Parietal lobe (tissue), 2 donors: ENCODE measurements at places on chromosomes 2 and 18. TPM values are rescaled to one million over a fixed set of nuclear protein-coding genes. Genes with fewer than 3 reads are reported as not detected.

The FTCDNL1 gene
- 3.1 TPM for total RNA-seq

The POTEI gene
- total RNA-seq: 0.31 TPM

The CD8A gene
- 1.3 TPM for total RNA-seq

The APCDD1 gene
- total RNA-seq: 18.8 TPM

The ANTXR1 gene
- total RNA-seq: 31.9 TPM

The HMSD gene
- 3.4 TPM for total RNA-seq

The NHEJ1 gene
- 12.2 TPM for total RNA-seq
